Activated T-helper 17 cell treated with anti-CD3 and anti-CD28 coated beads, Interleukin-2, amount 50 U/mL, for 72 hours (primary cell): ENCODE measurements at places on chromosomes 12 and 14. TPM values are rescaled to one million over a fixed set of nuclear protein-coding genes. Genes with fewer than 3 reads are reported as not detected.

GRCh38 chr12:89244536-89244935 lies 107.8 kb downstream of the DUSP6 start:
- peak overlapping the region; percentile 49 for H3K27ac ChIP-seq
- no peaks in the 10 kb centered on the region for H3K27me3 ChIP-seq
- H3K4me3 ChIP-seq = peak overlapping the region; percentile 74
- H3K36me3 ChIP-seq = no peaks in the 10 kb centered on the region

GRCh38 chr14:97029800-97030199 lies 232.6 kb downstream of the VRK1 start:
- peaks cover 13% of the 10 kb centered on the region for H3K27me3 ChIP-seq
- ATAC-seq = no peak
- H3K27ac ChIP-seq = no peak overlapping the region
- no peaks in the 10 kb centered on the region for H3K36me3 ChIP-seq
- H3K4me3 ChIP-seq = no peak overlapping the region
- H3K4me1 ChIP-seq = peaks cover 6% of the 10 kb centered on the region

The NKX2-1 gene
- not detected for total RNA-seq

DNA sequence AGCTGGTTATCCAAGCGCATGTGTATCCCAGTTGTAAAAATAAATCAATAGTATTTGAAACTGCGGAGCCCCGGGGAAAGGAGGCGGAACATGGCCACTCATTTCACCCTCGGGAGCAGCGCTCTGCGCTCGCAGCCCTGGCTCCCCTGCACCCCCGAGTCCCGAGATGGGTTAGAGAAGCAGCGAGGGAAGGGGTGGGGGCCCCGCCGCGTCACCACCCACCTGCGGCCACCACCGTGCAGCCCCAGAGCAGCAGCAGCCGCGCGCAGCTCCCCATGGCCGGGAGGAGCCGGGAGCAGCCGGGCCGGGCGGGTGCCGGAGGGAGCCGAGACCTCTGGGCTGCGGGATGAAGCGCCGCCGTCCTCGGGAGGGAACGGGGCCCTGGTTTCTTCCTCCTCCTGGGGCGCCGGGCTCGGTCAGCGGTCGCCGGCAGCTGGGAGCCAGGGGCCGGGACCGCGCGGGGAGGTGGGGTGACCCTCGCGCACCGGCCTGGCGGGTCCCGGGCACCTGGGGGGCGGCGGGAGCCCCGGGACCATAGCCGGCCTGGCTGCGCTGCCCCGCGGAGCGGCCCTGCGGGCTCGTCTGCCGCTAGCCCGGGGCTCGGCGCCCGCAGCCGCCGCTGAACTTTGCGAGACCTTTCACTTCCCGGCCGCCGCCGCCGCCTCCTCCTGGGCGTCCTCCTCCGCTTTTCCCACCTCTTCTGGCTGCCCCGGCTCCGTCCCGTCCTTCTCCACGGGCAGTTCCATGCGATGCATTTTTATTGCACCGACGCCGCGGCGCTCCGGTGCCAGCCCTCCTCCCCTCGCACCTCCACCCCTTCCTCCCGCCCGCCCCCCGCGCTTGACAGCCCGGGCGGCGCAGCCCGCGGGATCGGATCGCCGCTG lies at the start of gene NTN4:
NTN4 (minus strand) TSS at position 732 of the 884 bp plus-strand sequence; CDS start at position 277, 455 bp downstream.
- H3K4me1 ChIP-seq = no peaks in the 10 kb centered on the region
- H3K36me3 ChIP-seq = no peaks in the 10 kb centered on the region
- no peak within 1 kb of the TSS for H3K27ac ChIP-seq
- peak; percentile 69 for ATAC-seq
- H3K4me3 ChIP-seq = peak within 1 kb of the TSS; percentile 79
- H3K27me3 ChIP-seq = peaks cover 9% of the 10 kb centered on the region

DNA sequence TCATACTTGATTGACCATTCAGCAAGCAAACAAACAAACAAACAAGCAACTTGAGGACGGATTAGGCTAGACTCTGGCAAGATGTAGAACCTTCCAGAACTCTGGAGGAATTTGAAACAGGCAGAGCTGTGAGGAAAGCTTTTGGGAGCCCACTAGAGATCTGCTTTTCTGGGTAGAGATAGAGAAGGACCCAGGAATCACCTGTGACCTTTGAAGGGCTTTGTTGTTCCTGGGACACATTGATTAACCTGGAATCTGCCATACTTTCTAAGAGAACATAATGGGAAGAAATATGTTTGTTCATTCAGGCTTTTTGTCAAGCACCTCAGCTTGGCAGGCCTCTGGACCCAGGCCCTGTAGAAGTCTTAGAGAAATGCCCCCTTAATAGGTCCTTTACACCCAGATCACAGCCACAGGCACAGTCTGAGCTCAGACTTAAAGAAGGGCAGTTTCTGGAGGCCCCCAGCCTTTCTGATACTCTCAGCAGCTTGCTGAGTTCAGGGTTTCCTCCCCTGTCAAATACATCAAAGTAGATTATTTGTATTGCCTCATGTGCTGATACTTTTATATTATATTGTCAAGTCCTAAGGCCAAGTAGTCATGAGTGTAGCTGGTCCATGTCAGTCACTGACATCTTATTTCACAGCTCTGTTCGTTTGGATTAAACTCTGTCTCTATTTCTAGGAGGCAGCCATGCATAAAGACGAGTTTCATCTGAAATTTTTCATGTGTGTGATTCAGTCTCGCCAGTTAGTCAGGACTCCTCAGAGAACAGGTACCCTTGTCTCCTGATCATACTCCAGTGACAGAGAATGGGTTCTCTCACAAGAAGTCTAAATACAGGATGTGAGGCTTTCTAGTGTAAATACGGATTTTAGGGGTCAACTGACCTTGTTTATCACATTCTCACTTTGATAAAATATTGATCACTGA lies 1.1 kb upstream of the SENP1 start:
- H3K4me3 ChIP-seq = peak overlapping the region; percentile 95
- no peaks in the 10 kb centered on the region for H3K27me3 ChIP-seq
- peaks cover 10% of the 10 kb centered on the region for H3K36me3 ChIP-seq
- peak overlapping the region; percentile 99 for H3K27ac ChIP-seq
- H3K4me1 ChIP-seq = peaks cover 41% of the 10 kb centered on the region

The CLEC1B gene
- total RNA-seq = not detected

DNA sequence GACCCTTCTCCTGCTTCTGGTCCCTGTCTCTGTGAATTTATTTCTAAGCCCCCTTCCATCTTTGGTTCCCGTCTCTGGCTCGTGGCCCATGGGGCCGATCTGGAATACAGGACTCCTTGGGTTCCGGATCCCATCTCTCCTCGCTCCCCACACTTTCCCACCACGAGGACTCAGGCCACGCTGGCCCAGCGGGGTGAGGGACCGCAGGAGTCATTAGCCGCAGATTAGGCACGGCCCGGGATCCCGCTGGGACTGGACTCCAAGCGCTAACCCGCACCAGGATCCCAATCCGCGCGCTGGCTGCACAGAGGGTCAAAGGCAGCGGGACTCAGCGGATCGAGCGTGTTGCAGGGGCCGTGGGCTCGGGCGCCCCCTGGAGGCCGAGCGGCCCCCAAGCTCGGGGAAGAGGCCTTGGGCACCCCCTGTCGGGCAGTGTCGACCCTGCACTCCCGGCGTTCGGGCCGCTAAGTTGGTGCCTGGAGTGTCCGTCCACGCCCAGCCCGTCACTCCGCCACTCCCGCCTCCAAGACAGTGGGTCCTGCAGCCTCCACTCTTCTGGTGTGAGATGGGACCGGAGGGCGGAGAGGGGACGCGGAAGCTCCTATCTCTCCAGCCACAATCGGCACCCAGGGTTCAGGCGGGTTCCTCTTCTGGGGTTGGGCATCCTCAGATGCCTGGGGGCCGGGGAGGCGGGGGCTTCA lies 9.5 kb downstream of the SHMT2 start:
- peak overlapping the region; percentile 86 for H3K4me3 ChIP-seq
- peak overlapping the region; percentile 81 for H3K27ac ChIP-seq
- peaks cover 51% of the 10 kb centered on the region for H3K27me3 ChIP-seq
- ATAC-seq = peak; percentile 74
- H3K4me1 ChIP-seq = peaks cover 48% of the 10 kb centered on the region

DNA sequence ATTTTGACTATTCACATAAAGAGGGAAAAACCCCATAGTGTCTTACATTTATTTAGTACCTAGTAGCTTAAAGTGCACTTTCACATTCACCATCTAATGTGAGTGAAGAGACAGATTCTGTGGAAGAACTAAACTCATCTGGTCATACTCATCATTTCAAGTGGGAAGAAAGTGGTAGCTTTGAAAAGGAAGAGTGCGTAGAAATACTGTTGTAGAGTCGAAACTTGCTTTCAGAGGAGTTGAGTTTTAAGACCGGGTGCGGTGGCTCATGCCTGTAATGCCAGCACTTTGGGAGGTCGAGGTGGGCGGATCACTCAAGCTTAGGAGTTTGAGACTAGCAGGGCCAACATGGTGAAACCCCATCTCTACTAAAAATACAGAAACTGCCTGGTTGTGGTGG lies 222.2 kb downstream of the ERC1 start:
- peaks cover 9% of the 10 kb centered on the region for H3K36me3 ChIP-seq
- H3K27ac ChIP-seq = peak overlapping the region; percentile 50
- peak; percentile 94 for ATAC-seq
- no peaks in the 10 kb centered on the region for H3K27me3 ChIP-seq

DNA sequence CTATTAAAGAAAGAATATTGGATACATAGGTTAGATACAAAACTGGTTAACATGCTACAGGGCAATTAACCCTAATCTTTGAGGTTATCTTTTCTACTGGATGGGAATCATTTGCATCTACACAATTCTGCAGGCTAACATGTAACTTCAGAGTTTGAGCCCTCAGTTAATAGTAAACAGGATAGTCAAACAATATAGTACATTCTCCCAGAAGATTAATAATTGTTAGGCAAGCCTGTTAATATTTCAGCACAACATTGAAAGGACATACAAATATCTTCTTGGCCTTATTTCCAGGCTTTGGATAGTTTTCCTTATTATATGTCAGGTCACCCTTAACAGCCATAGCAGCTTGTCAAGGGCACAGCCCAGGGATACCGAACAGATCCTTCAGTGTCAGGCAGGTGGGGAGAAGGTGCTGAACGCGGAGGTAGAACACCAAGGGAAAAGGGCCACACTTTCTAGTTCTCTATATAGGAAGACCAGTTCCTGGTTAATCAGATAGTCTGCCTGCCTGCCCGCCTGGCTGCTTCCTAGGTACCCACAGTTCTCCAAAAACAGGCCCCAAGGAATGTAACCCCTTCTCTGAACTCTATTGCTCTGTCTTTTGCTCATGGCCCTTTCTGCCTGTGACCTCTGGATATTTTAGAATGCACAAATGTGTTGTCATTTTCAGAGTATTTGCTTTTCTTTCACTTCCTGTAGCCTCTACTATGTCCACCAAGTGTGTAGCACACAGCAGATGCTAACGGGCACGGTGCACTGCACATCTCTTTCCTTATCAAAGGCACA lies 256.0 kb downstream of the PCNX1 start:
- no peaks in the 10 kb centered on the region for H3K36me3 ChIP-seq
- H3K27ac ChIP-seq = peak overlapping the region; percentile 28
- peaks cover 2% of the 10 kb centered on the region for H3K4me1 ChIP-seq

The KLRC2 gene
- total RNA-seq = not detected

- no peaks in the 10 kb centered on the region for H3K27me3 ChIP-seq
- no peak overlapping the region for H3K4me3 ChIP-seq
- ATAC-seq = no peak
- H3K4me1 ChIP-seq = no peaks in the 10 kb centered on the region
- H3K27ac ChIP-seq = no peak overlapping the region
- no peaks in the 10 kb centered on the region for H3K36me3 ChIP-seq
Observed at GRCh38 chr12:77070382-77070781, 5.0 kb upstream of the E2F7 start.
